ENCODE measurements at places on chromosomes 2 and 18. TPM values are rescaled to one million over a fixed set of nuclear protein-coding genes. Genes with fewer than 3 reads are reported as not detected.

- H3K27me3 ChIP-seq, result no peaks in the 10 kb centered on the region
- DNase-seq, result no peak
- no peaks in the 10 kb centered on the region for H3K4me1 ChIP-seq
- H3K36me3 ChIP-seq, result no peaks in the 10 kb centered on the region
These were observed 11.5 kb upstream of the SNED1 start for GRCh38 chr2:240986787-240987411.

DNA sequence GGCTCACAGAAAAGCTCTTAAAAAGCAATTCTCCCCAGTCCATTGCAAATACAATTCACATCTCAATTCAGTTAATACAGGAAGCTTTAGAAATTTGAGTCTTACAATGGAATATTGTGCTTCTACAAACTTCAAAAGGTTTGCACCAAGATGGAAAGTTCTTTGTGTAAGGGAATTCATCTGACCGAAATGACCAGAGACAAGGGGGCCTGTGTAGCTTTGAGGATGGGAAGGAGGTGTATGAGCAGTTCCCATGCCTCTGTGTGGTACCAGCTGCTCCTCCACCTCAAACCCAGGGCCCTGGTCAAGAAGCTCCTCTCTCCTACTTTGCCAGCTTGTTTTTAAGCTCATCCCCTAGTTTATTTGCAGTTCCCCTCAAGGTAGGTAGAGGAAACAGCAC, 312.8 kb upstream of the PKDCC start:
- H3K36me3 ChIP-seq, result no peaks in the 10 kb centered on the region
- H3K27me3 ChIP-seq, result no peaks in the 10 kb centered on the region
- no peak overlapping the region for H3K27ac ChIP-seq
- no peak for DNase-seq
- no peak overlapping the region for H3K4me3 ChIP-seq

DNA sequence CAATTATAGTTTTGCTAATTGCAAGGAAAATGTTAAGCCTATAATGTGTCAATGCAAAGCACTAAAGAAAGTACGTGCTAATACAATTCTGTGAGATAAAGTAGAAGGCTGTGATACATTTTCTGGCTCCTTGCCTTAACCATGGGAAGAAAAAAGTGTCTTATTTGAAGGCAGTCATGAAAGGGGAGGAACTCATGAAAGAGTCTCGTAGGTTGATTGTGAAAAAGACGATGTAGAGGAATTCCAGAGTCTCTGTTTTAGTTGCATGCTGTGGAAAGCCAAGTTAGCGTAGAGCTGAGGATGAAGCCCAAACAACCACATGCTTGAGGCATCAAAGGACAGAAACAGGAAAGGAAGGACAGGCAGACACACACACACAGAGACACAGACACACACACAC, 214.1 kb downstream of the MEIS1 start:
- no peak overlapping the region for H3K4me3 ChIP-seq
- H3K27me3 ChIP-seq, result no peaks in the 10 kb centered on the region
- DNase-seq, result no peak
- H3K27ac ChIP-seq, result no peak overlapping the region

The GNAL gene
- 1.8 TPM for total RNA-seq

- H3K4me3 ChIP-seq, result no peak overlapping the region
- H3K36me3 ChIP-seq, result no peaks in the 10 kb centered on the region
- no peak overlapping the region for H3K27ac ChIP-seq
- H3K4me1 ChIP-seq, result no peaks in the 10 kb centered on the region
- no peaks in the 10 kb centered on the region for H3K27me3 ChIP-seq
These were observed 198.5 kb downstream of the UBE2E3 start for GRCh38 chr2:181178823-181179412.

GRCh38 chr18:67154979-67155378, 361.5 kb downstream of the DSEL start:
- H3K36me3 ChIP-seq, result no peaks in the 10 kb centered on the region
- no peak for DNase-seq
- no peak overlapping the region for H3K27ac ChIP-seq
- H3K4me3 ChIP-seq, result no peak overlapping the region

GRCh38 chr18:52244658-52245057, 95.3 kb upstream of the DCC start:
- H3K4me1 ChIP-seq, result no peaks in the 10 kb centered on the region
- DNase-seq, result no peak
- H3K27ac ChIP-seq, result no peak overlapping the region
- no peaks in the 10 kb centered on the region for H3K27me3 ChIP-seq
- no peaks in the 10 kb centered on the region for H3K36me3 ChIP-seq

Data from pancreas (tissue), 10 donors.